ENCODE measurements at places on chromosomes 2 and 18.

DNA sequence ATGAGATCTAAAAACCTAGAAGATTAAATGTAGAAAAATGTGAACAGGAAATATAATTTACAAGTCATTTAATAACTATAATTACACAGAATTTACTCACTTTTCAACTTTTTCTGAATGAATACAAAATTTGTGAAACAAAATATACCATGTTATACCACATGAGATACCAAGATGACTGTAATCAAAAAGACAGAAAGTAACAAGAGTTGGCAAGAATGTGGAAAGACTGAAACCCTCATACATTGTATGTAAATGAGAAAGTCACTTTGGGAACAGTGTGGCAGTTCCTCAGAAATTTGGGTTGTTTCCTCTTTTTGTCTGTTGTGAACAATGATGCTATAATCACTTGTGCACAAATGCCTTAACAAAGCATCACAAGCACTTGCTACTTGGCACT, 145.4 kb upstream of the ZNF804A start:
- no peak for DNase-seq

GRCh38 chr18:49094136-49094535, 143.4 kb upstream of the SMAD7 start:
- DNase-seq, result no peak

DNA sequence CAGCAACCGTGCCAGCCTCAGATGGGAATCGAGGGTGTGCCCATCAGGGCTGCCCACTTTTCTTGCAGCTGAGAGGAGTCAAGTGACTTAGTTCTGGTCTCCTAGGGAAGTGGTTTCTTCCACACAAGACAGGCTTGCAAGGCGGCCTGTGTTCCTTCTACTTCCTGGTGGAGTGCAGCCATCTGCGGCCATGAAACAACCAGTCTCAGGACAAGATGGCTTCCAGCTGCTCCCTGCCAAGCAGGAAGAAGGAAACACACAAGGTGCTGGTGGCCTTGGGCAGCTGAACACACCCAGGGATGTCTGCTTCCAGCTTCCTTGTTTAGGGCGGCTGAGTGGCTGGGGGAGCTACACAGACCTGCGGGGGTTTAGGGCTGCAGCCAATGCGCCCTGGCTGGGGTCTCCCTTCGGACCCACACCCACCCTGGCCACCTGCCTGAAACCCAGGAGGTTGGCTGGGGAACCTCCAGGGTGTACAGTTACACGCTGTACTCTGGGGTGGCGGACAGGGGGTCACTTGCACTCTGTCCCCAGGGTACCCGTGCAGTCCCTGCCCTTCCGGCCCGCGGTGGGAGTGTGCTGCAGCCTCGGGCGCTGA, 34.7 kb downstream of the PTPN18 start:
- DNase-seq, result no peak

- no peak for DNase-seq
Measured at GRCh38 chr18:36311026-36311570, 13.6 kb downstream of the FHOD3 start.

- no peak for DNase-seq
Measured at GRCh38 chr2:77018219-77018618, 504.0 kb downstream of the LRRTM4 start.

- no peak for DNase-seq
Measured at GRCh38 chr2:190802129-190802528, 78.5 kb upstream of the GLS start.

DNA sequence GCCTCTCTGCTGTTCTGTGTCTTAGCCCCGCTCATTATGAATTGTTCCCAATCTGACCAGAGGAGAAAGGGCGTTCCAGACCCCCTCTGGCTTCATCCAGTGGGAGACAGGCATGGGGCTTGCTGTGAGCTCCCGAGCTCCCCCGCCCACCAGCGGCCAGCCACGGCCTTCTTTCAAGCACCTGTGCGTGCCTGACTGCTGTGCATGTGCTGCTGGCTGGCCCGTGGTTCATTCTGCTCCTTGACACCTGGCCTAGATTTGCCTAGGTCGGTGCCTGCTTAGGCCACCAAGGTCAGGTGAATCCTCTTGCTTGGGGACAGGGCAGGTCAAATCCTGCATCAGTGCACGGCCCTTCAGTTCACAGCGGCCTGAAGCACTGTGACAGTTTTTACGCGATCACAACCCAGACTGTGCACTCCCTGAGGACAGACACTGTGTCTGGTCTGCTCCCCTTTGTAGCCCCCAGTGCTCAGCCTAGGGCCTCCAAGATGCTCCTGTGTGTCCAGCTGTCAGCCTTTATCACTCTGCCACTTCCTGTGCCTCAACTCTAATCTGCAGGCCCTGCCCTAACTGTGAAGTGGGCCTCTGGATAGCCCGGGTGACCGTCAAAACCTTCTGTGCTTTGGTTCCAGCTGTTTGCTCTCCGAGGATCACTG, 3.6 kb upstream of the LPIN1 start:
- DNase-seq, result no peak

GRCh38 chr2:120851116-120851773, 115.6 kb downstream of the GLI2 start:
- no peak for DNase-seq

DNA sequence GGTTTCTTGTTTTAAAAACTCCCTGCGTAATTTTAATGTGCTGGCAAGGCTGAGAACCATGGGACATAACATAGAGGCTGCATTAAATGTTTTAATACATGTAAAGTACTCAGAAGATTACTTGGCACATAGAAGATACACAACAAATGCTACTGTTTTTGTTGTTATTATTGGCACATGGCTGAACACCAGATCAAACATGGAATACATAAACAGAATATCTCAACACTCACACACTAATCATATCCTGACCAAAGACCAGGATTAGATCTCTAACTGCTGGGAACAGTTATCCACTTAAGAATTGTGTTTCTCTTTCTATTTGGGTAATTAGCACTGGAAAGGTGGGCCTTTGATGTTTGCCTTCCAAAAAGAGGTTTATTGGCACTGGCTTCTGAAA, 69.3 kb downstream of the KCNE4 start:
- DNase-seq, result no peak

- DNase-seq, result no peak
Measured at GRCh38 chr2:233273120-233273519, 21.6 kb downstream of the ATG16L1 start.

GRCh38 chr18:9708434-9709303, 568 bp downstream of the RAB31 start:
- no peak for DNase-seq

- no peak for DNase-seq
Measured at GRCh38 chr2:74100254-74101216, 47.2 kb downstream of the BOLA3 start.

- DNase-seq, result no peak
Measured at GRCh38 chr2:195509551-195509950, 147.5 kb upstream of the SLC39A10 start.

- no peak for DNase-seq
Measured at GRCh38 chr2:241814393-241814642, 5.3 kb downstream of the NEU4 start.

DNA sequence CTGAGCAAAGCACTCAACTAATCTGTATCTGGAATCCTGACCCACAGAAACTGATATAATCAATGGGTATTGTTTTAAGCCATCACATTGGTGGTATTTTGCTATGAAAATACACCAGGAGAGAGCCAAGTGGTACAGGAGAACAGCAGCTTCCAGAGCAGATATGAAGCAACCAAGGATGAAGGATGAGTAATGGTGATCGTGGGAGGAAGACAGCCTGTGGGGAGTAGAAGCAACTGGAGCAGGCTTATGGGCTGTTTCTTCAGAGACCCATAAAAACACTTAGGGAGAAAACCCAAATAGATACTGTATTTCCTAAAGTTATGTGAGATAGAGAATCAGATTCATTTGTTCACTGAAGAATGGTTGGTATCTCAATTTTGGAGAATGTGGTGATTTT, 330.8 kb downstream of the NUP35 start:
- DNase-seq, result no peak

DNA sequence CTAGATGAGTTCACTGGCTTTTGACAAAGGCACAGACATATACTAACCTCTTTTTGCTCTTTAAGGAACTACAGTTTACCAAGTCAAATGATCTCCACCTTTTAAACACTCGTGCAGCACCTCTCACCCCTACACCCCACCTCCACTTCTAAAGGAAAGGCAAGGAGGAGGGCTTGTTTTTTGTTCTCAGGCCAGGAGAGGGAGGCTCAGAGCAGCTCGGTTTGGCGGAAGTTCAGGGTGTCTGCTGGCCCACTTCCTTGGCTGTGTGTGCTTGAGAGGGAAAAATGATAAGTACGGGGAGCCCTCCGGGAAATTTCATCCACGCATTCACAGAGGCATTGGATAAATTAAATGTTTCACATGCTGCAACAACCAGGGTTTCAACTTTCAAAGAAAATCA, 667.9 kb downstream of the BCL11A start:
- no peak for DNase-seq

GRCh38 chr2:118322406-118322805, 234.1 kb downstream of the INSIG2 start:
- DNase-seq, result no peak

DNA sequence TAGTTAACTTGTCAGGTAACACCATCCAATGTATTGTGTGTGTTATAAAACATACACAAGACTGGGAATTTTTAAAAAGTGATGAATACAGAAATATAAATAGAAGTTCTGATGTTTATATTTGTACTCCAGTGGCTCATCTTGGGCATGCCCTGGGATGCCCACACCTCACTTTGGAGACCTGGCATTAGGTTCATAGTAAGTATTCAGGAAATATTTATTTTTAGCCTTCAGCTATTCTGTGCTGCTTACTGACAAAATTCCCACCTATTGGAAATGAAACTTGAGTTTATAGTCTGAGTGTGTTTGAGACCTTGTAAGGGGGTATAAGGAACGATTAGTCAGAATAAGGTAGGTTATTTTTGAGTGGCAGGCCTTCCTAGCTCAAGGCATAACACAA, 67.5 kb downstream of the MYO1B start:
- no peak for DNase-seq

GRCh38 chr2:60861736-60862135, 19.6 kb upstream of the REL start:
- DNase-seq, result no peak

DNA sequence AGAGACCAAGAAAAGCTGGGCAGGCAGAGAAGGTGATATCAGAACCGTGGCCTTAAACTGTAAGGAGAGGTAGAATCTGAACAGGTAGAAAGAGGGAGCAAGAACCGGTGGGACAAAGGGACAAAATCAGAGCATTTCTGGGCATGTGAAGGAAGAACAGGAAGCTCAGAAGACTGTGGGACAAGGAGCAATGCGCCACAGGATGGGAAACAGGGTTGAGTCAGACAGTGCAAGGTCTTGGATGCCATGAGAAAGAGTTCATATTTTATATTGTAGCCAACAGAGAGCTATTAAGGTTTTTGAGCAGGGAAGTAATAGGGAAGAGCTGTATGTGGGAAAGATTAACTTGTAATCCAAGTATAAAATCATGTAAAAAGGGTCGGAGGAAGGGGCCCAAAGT, 106.4 kb upstream of the UGP2 start:
- no peak for DNase-seq

DNA sequence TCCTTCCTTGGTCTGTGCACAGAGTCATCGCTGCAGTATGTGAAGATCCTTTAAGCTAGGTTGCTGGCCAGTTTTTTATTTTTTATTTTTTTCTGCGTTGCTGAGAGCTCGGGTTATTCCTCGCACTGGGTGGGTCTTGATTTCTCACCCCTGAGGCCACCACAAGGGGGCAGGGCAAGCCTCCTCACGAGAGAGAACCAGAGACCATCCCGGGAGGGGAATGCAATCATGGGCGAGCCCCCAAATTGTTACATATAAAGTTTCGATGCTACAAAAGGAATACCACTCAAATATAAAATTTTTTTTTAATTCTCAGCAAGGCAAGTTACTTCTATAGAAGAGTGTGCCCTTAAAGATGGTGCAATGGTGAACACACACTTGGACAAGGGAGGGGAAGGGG, 24.9 kb downstream of the HTR2B start:
- no peak for DNase-seq

DNA sequence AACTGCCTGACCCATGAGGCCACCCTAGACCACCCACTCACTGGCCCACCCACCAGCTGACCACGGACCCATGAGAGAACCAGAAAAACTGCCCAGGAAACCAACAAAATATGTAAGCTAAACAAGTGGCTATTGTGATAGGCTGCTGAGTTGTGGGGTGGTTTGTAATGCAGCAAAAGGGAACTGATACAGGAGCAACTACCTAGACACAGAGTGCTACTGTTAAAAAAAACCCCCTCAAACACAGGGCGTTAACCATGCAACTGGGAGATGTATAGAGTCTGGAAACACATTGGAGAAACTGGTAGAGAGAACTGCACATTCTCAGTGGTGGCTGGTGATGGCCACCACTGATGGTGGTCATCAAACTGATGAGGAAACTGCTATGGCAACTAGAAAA, 206.3 kb upstream of the GYPC start:
- no peak for DNase-seq

GRCh38 chr18:68462148-68462547, 252.8 kb downstream of the TMX3 start:
- DNase-seq, result no peak

DNA sequence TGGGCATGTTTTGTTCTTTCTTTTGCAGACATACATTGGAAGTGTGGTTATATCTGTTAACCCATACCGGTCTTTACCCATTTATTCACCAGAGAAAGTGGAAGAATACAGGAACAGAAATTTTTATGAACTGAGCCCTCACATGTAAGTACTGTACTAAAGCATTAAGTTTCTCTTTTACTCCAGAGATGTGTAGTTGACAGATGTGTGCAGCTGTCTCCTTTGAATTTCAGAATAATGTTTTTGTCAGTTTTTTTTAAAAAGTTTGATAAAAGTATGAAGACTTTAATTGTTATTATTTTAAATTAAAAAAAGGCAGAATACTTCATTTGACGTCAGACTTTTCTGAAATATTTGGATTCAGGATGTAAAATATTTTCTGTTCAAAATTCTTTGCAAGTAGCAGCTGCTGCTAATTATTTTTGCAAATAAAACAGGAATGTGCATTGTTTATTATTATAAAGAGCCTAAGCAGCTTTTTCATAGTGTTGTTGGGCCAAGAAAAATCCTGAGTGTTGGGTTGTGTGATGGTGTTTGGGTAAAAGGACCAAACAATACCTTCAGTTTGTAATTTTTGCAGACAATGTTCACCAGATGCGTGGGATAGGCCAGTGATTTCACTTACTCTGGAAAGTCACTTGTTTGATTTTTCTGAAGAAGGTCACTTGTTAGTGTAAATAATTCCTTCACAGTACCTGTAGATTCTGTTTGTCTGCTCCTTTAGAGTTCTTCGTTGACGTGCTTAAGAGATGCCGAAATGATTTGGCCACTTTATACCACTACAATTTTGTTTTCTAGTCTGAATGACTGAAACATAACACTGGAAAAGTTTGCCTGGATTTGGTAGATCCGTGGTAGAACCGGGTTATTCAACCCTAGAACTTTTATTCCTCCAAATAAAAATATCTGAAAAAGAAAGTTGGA, 51.1 kb downstream of the MYO1B start:
- no peak for DNase-seq

GRCh38 chr18:10453261-10453805, 1.1 kb upstream of the APCDD1 start:
- no peak for DNase-seq

GRCh38 chr2:240687045-240687740, 4.5 kb upstream of the AQP12A start:
- DNase-seq, result no peak

- DNase-seq, result no peak
Measured at GRCh38 chr18:13187498-13187897, 31.1 kb upstream of the LDLRAD4 start.
